HCEC 1CT (cell line): ENCODE measurements at places on chromosomes 1 and 21.

GRCh38 chr1:239761509-239761908 is 330.2 kb upstream of the FMN2 start:
- no peak for DNase-seq

- no peak for DNase-seq
Measured at GRCh38 chr1:21904454-21904703, 32.7 kb downstream of the HSPG2 start.

DNA sequence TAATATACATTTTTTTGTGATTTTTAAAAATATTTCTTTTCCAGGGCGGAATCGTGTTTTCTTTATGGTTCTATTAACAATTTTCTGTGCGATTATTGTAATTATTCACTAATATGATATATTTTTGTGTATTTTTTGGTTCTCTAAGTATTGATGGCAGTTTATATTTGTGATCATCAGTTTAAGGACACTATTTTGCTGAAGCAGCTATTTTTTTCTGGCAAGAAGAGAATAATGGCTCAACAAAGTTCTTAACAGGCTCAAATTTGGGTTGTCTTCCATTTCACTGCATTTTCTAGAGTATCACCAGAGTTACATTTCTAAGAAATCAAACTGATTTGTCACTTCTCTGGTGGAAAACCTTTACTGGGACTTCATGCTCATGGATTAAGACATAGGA is 178.4 kb downstream of the HS2ST1 start:
- no peak for DNase-seq

DNA sequence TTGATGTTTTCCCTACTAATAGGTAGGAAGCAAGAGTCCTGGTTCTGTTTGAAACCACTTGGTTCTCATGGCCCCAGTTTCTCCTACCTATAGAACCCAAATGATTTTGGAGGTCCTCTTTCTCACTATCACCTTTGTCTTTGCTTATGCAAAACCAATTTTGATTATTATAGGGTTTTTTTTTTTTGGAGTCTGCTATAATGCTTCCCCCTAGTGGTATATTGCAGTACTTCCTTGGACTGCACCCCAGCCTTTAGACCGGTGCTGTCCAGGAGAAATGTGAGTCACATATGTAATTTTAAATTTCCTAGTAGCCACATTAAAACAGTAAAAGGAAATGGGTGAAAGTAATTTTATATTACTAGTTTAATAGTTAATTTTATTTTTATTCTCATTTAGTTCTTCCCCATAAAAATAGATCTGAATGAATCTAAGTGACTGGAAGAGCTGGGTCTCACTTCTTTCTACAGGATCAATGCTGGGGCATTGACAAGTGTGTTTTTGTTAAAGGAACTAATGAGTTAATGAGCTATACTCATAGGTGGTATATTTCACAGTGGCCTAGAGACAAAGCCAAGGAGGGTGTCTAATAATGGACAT is 10.6 kb downstream of the FCMR start:
- DNase-seq, result peak; percentile 64

GRCh38 chr1:241225741-241226140 is 131.3 kb downstream of the RGS7 start:
- DNase-seq, result no peak

GRCh38 chr1:15154480-15155036 is 1.0 kb downstream of the TMEM51 start:
- DNase-seq, result peak; percentile 38

GRCh38 chr1:200213392-200213791 is 185.9 kb downstream of the NR5A2 start:
- no peak for DNase-seq

- no peak for DNase-seq
Measured at GRCh38 chr1:221098471-221099405, 219.5 kb downstream of the HLX start.

DNA sequence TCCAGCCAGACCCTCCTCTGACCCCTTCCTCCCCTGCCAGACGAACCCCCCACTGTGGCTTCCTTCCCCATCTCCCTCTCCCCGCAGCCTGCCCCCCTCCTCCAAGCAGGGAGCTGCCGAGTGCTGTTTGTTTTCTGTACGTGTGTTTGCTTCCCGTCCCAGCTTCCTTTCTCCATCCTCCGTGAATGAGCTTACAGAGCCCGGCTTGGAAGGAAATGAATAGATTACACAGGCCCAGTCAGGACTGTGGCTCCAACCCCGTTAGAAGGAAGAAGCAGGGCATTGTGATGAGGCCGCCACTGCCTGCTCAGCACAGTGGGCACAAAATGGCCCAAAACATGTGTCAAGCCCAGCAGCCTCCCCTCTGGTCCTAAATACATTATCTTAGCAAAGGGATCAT is 123.2 kb downstream of the IGSF21 start:
- no peak for DNase-seq

GRCh38 chr1:185559151-185559550 is 175.0 kb upstream of the HMCN1 start:
- no peak for DNase-seq

DNA sequence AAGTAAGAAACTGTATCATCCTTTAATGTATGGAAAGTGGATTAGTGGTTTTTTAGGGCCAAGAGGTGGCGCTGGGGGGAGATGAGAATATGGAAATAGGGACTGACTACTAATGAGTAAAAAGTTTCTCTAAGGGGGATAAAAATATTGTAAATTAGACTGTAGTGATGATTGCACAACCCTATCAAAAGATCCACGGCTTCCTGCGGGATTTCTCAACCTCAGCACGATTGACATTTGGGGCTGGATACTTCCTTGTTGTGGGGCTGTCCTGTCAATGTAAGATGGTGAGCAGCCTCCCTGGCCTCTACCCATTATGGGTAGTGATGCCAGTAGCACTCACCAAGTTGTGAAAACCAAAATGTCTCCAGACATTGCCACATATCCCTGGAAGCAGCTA is 36.0 kb upstream of the PRDM2 start:
- DNase-seq, result no peak

DNA sequence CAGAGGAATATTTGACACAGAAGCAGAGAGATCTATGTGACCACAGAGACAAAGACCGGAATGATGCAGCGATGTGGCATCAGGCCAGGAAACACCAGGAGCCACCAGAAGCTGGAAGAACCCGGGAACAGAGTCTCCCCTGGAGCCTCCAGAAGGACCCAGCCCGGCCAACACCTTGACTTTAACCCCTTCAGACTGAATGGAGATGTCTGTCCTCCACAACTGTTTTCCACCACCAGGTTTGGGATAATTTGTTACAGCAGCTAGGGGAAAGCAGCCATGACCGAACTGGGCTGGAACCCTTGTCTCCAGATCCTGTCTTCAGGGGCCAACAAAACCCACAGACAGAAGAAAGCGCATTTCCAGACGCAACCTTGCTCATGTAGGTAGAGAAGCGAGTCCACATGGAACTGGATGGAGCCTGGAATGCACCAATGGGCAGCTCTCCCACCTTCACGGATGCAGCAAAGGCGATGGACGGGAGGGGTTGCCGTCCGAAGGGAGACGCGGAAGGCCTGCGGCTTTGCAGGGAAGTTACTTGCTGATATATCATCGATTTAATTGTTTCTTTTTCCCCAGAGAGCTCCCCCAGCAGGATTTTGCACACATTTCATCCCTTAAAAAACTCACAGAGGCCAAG is 396.6 kb downstream of the NPHP4 start:
- no peak for DNase-seq

- DNase-seq, result peak; percentile 94
Measured at GRCh38 chr1:68331117-68331865, 99.0 kb upstream of the WLS start.

GRCh38 chr1:20850021-20850420 is 62.9 kb upstream of the HP1BP3 start:
- no peak for DNase-seq

DNA sequence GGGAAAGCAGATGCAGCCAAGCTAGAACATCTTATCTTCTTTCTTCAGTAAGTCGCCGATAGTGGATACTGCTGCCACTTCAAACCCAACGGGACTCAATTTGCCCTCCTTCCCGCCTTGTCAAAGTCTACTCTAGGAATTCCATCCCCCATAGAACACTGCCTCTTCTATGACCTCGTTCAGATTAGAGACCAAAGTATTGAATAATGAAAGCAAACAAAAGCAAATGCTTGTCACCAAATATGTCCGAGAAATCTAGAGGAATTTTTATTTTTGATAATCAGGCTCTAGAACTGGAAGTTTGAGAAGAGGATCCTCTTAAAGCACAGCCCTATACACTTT is 853 bp upstream of the RRAGC start:
- DNase-seq, result no peak
